ENCODE measurements at places on chromosomes 6 and 20.

DNA sequence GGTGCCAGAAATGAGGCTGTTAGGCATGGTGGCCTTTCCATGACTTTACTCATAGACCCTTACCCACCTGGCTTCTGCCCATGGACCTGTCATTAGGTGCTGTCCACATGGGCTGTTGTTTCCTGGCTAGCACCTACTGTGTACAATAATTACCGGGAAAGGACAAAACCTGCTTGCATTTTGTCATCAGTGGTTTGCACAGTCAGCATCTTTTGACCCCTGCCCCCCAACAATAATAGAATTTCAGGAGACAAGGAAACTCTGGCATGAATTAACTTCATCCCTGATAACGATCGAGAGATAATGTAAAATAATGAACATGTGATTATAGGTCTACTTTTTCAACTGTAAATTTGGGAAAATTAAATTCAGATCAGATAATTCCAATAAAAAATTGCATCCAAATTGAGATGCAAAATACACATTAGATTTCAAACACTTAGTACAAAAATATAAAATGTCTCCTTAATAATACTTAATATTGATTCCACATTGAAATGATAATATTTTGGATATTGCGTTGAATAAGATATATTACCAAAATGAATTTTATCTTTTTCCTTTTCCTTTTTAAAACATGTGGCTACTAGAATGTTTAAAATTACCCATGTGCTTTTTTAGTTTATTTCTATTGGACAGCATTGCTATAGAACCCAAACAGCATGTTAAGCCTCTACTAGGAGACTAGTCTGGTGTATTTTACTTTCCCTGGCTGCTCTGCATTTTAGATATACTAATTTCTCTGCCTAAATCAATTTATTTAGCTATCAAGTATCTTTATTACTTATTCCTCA, 12.4 kb downstream of the ANKRD66 start:
- no peak for DNase-seq

GRCh38 chr20:26208296-26209091, 511.8 kb upstream of the ZNF337 start:
- DNase-seq, result no peak

GRCh38 chr6:2945153-2945452, 26.3 kb downstream of the SERPINB6 start:
- DNase-seq, result no peak

DNA sequence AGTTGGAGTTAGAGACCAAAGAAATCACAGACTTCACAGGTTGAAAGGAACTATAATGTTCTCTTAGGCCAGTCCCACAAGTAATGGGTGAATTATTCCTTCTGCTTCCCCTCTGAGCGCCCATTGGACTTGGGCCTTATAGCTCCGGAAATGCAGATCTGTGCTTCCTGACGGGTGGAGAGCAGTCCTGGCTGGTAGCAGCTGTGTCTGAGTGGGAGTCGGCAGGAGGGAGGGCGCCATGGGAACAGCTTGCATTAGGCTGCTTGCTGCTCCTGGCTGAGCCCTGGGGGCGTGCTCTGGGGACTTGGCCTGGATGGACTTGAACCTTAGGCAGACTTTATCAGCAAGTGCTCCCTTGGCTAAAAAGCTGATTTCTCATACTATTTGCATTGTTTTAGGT, 18.4 kb upstream of the NUP153 start:
- DNase-seq, result no peak

DNA sequence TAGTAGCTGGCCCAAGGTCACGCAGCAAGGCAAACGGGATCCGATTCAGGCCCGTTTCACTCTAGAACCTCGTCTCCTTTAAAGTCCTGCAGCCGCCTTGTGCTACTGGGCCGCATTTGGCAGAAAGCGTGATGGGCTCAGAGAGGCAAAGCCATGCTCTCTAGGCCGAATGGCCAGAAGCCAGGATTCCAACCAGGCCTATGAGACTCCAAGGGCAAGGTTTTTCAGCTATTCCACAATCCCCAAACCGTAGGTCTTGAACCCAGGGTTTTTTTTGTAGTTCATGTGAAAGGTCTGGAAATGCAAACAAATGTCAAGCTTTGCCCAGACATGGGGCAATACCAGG, 174.1 kb downstream of the PREX1 start:
- no peak for DNase-seq

- no peak for DNase-seq
Measured at GRCh38 chr20:4512891-4513550, 208.7 kb upstream of the PRND start.

GRCh38 chr6:55874316-55874715, 1.1 kb downstream of the BMP5 start:
- DNase-seq, result no peak

DNA sequence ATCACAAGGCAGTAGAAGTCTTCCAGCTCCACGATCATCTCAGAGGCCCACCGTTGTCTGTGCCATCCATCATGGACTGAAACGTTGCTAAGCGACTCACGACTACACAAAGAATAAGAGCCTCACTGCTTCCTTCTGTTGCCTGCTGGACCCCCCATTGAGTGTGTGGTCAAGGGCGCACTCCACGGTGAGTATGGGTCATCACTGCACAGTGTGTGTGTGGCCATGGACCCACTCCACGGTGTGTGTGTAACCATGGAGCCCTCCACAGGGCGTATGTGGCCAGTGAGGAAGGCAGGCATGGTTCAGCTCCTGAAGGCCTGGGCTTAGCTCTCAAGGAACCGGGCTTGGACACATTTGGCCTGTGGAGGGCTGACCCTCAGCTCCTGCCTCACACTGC, 123.4 kb upstream of the AFDN start:
- DNase-seq, result no peak

DNA sequence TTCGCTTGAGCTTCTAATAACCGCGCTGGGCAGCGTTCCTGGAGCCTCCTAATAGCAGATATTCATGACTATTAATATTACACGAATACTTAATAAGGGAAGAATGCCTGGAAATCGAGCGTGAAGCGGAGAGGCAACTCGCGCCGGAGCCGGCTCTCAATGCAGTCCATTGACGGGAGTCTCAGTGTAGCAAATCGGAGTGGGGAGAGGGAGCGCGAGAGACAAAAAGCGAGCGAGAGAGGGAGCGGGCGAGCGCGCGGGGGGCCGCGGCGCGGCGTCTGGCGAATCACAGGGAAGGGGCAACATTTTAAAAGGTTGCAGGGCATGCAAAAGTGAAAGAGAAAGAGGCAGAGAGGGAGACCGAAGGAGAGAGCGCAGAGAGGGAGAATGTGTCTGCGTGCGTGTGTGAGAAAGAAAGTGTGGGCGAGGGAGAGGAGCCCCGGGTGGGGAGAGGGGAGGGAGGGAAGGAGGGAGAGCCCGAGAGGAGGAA, 2.9 kb downstream of the TFAP2A start:
- no peak for DNase-seq

DNA sequence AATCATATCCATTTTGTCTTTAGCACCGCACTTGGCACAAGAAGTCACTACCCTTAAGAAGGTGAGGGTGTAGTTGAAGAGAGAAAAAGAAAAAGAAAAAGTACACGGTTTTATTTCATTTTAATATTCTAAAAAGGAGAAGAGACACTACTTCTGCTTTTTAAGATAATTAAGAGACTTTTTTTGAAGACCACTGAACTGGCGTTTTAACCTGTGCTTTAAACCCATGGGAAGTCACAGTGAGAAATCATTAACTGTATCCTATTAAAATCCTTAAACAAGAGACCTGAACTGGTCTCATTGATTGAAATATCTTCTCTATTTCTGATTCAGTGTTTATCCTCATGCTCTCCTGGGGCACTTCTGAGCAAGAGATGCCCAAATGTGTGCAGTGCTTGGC, 243.5 kb downstream of the TMEM242 start:
- DNase-seq, result no peak

DNA sequence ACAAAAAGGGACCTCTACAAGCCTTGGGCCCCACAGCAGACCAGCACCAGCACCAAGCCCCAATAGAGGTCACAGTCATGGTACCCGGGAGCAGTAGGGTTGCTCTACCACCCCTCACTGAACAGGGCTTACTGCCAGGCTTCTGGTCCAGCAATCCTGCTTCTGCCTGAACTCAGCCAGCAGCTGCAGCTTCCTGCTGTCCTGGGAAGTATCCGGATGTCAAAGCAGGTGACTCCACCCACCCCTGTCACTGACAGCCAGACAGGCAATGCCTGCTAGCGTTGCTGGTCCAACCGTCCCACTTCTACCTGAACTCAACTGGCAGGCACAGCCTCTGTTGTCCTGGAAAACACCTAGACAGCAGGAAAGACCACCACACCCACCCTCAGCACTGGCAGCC, 47.0 kb upstream of the PCSK2 start:
- DNase-seq, result no peak

- DNase-seq, result no peak
Measured at GRCh38 chr6:387293-387741, 4.2 kb upstream of the IRF4 start.

- no peak for DNase-seq
Measured at GRCh38 chr6:65979120-65979519, 272.1 kb upstream of the EYS start.

GRCh38 chr6:77298283-77298682, 165.0 kb downstream of the HTR1B start:
- no peak for DNase-seq

Measured in nucleus accumbens (tissue), 56 donors.